Spinal cord (tissue), 10 donors: ENCODE measurements at places on chromosomes 5 and 9.

DNA sequence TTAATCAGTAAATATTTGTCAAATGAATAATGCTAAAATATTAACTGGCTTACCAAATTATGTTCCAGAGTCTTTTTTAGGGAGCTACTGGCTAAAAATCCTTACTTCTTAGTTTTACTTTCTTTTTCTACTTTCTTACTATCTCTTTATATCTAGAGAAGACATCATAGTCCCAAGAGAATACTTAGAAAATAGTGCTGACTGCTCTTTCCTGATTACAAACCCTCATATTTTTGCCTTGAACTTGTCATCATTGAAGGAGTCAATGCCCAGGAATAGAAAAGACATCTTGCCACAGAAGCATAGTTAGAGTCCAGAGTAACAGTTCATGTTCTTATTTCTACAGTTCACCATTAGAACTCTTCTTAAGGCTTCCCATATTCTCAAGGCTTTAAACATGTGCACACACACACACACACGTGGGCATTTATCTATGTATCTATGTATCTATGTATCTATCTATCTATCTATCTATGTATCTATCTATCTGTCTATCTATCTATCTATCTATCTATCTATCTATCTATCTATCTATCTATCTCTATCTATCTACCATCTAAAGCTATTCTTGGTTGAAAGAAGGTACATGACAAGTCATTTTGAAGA is 654.3 kb downstream of the ANXA1 start:
- DNase-seq = no peak
- no peaks in the 10 kb centered on the region for H3K27me3 ChIP-seq
- no peaks in the 10 kb centered on the region for H3K36me3 ChIP-seq

DNA sequence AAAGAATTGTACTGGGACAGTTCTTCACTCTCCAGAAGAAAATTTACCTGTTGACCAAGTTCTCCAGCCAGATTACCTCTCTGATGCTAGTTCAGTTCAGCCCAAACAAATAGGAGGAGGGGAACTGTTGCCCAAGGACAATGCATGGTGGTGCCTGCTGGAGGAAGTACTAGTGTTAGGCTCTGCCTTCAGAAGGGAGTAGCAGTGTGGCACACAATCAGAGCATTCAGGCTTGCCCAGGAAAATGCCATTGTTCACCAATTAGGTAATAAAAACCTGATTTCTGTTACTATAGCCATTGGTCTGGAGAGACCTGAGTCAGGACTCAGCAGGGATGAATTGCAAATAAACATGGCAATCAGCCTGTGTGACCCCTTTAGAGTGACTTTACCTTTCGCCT is 720.8 kb upstream of the ZNF608 start:
- no peaks in the 10 kb centered on the region for H3K4me1 ChIP-seq
- no peak overlapping the region for H3K27ac ChIP-seq
- no peaks in the 10 kb centered on the region for H3K27me3 ChIP-seq
- H3K4me3 ChIP-seq = no peak overlapping the region
- no peak for DNase-seq
- H3K36me3 ChIP-seq = no peaks in the 10 kb centered on the region

GRCh38 chr5:119943148-119943547 is 313.8 kb downstream of the FAM170A start:
- DNase-seq = peak; percentile 24
- no peaks in the 10 kb centered on the region for H3K27me3 ChIP-seq
- H3K36me3 ChIP-seq = no peaks in the 10 kb centered on the region
- no peak overlapping the region for H3K27ac ChIP-seq
- no peaks in the 10 kb centered on the region for H3K4me1 ChIP-seq

DNA sequence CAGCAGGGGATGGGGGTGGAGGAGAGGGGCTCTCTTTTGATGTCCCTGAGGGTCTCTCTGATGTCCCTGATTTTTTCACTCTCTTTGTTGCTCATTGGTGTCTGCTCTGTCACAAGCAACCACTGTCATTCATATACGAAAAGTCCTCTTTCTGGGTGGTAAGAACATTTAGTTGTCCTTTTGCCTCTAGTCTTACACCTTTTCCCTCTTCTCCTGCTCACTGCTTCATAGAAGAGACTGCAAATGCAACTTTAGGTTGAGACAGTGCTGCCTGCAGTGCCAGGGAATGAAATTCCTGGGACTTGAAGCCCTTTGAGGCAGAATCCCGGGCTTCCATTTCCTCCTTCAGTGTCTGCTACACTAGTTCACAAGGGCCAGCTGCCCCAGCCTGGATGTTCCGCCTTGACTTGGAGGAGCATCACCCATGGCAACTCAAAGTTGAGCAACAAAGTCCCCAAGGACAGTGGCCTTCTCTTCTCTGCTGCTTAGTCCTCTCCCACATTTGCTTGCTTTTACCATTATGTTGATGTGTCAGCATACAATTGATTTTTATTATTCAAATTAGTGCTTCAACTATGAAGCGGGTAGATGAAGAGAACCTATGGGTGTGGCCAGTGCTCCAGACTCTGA is 94.7 kb upstream of the RUSC2 start:
- H3K4me3 ChIP-seq = no peak overlapping the region
- H3K4me1 ChIP-seq = no peaks in the 10 kb centered on the region
- H3K27ac ChIP-seq = no peak overlapping the region
- no peaks in the 10 kb centered on the region for H3K27me3 ChIP-seq
- DNase-seq = no peak

GRCh38 chr5:1448511-1449011 is 3.3 kb upstream of the SLC6A3 start:
- DNase-seq = no peak
- H3K4me1 ChIP-seq = peaks cover 12% of the 10 kb centered on the region
- H3K27ac ChIP-seq = no peak overlapping the region
- no peaks in the 10 kb centered on the region for H3K36me3 ChIP-seq
- H3K4me3 ChIP-seq = no peak overlapping the region
- H3K27me3 ChIP-seq = peaks cover 49% of the 10 kb centered on the region

DNA sequence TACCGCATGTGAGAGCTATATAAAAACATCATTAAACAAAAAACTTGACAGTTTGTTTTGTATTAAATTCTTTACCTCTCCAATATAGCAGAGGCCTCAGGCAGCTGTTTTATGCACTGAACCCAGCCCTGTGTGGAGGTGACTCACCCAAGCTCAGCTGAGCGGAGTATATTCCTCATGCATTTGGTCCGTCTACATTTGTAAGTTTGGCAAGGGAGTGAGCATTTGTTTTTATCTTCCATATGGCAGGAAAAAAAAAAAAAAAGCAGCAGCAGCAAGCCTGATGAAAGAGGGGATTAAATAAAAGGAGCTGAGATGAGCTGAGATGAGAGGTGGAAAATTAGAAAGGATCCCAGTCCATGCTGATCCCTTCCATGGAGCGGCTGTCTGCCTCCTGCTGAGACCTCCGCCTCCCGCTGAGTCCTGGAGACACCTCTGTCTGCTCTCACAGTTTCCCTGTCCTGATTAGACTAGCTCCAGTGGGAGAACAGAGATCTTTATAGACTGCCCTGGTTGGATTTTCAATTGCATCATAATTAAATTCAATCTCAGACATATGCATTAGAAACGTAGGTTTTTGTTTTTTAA is 112.0 kb upstream of the CTNND2 start:
- no peak overlapping the region for H3K27ac ChIP-seq
- no peak overlapping the region for H3K4me3 ChIP-seq
- no peaks in the 10 kb centered on the region for H3K36me3 ChIP-seq
- DNase-seq = no peak
- no peaks in the 10 kb centered on the region for H3K27me3 ChIP-seq

GRCh38 chr9:71120501-71121247 is 747 bp downstream of the TRPM3 start:
- H3K27ac ChIP-seq = peak overlapping the region; percentile 10
- H3K27me3 ChIP-seq = peaks cover 2% of the 10 kb centered on the region
- peaks cover 7% of the 10 kb centered on the region for H3K4me1 ChIP-seq
- no peak for DNase-seq
- H3K4me3 ChIP-seq = peak overlapping the region; percentile 47

DNA sequence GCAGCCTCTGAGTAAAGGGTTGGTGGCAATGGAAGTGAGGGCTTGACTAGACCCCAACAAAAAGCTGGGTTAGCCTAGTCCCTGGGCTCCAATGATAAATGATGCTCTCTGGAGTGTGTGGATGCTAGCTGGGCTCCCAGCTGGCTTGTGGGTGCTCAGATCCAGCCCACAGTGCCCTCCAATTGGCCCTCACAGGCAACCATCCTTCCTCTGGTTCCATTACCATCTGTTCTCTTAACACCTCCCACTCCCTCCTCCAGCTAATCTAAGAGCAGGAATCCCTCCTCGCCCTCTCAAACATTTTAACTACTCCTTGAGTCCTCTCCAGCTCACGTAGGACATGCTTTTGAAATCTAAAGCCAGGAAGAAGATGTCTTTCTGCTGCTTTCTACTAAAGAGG is 25.2 kb upstream of the FRMD3 start:
- H3K4me3 ChIP-seq = no peak overlapping the region
- DNase-seq = no peak
- no peaks in the 10 kb centered on the region for H3K36me3 ChIP-seq
- no peaks in the 10 kb centered on the region for H3K4me1 ChIP-seq
- no peak overlapping the region for H3K27ac ChIP-seq

DNA sequence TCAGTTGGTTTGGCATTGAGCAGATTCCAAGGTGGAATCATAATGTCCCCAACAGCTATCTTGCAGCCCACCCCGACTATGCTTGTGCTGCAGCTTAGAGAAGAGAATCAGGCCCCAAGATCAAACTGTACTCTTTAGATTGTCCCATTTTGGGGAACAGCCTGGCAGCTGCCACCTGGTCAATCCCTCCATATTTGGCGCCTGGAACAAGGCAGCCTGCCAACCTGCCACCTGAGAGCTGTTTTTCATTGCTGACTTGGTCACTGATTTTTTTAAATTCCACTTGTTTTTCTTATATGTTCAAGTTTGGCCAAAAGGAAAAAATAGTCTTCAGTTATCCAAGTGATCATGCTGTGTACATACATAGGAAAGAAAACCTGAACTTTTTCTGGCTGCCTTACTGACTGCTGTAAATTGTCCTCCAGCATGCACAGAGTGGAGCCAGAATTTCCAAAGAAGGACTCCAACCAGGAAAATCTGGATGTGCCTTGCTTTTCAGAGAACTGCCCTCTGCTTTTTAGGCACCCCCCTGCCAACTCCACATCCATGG is 504.2 kb downstream of the ENC1 start:
- no peak overlapping the region for H3K4me3 ChIP-seq
- H3K4me1 ChIP-seq = no peaks in the 10 kb centered on the region
- no peaks in the 10 kb centered on the region for H3K27me3 ChIP-seq
- H3K27ac ChIP-seq = no peak overlapping the region
- DNase-seq = no peak

- H3K27ac ChIP-seq = no peak overlapping the region
- H3K36me3 ChIP-seq = no peaks in the 10 kb centered on the region
- H3K4me3 ChIP-seq = no peak overlapping the region
- H3K4me1 ChIP-seq = no peaks in the 10 kb centered on the region
- DNase-seq = no peak
Observed at GRCh38 chr9:107153336-107153735, 129.7 kb upstream of the RAD23B start.

- no peak overlapping the region for H3K4me3 ChIP-seq
- no peaks in the 10 kb centered on the region for H3K36me3 ChIP-seq
- no peak overlapping the region for H3K27ac ChIP-seq
- DNase-seq = no peak
- H3K27me3 ChIP-seq = no peaks in the 10 kb centered on the region
- no peaks in the 10 kb centered on the region for H3K4me1 ChIP-seq
Observed at GRCh38 chr5:145294331-145294730, 540.8 kb downstream of the PRELID2 start.

DNA sequence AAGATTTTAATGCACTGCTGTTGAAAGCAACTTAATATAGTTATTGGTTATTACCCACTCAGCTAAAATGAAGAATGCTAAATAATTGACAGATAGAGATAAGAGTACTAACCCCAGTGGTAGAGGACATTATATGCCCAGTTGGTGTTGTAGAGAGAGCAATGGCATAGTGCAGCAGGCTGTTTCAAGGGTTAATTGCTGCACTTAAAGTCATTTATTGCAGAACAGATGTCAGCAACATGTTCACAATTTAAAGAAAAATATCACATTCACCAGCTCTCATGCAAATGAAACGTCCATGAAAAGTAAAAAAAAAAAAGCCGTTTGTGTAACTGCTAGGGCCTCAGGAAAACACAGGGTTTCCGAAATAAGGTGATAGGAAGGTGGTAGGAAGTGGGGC is 254.6 kb downstream of the MTRR start:
- no peaks in the 10 kb centered on the region for H3K4me1 ChIP-seq
- no peaks in the 10 kb centered on the region for H3K27me3 ChIP-seq
- H3K4me3 ChIP-seq = no peak overlapping the region
- DNase-seq = no peak
- no peaks in the 10 kb centered on the region for H3K36me3 ChIP-seq

GRCh38 chr9:118882684-118883083 is 486.6 kb downstream of the BRINP1 start:
- no peak overlapping the region for H3K27ac ChIP-seq
- H3K27me3 ChIP-seq = no peaks in the 10 kb centered on the region
- no peaks in the 10 kb centered on the region for H3K4me1 ChIP-seq
- no peak overlapping the region for H3K4me3 ChIP-seq
- no peaks in the 10 kb centered on the region for H3K36me3 ChIP-seq

- no peak overlapping the region for H3K4me3 ChIP-seq
- H3K4me1 ChIP-seq = peaks cover 41% of the 10 kb centered on the region
- H3K36me3 ChIP-seq = peaks cover 32% of the 10 kb centered on the region
- DNase-seq = peak; percentile 52
Observed at GRCh38 chr9:114037961-114038723, 40.0 kb downstream of the AMBP start.

GRCh38 chr5:142888469-142889085 is 118.4 kb downstream of the ARHGAP26 start:
- H3K27me3 ChIP-seq = no peaks in the 10 kb centered on the region
- H3K4me3 ChIP-seq = no peak overlapping the region
- H3K36me3 ChIP-seq = no peaks in the 10 kb centered on the region

DNA sequence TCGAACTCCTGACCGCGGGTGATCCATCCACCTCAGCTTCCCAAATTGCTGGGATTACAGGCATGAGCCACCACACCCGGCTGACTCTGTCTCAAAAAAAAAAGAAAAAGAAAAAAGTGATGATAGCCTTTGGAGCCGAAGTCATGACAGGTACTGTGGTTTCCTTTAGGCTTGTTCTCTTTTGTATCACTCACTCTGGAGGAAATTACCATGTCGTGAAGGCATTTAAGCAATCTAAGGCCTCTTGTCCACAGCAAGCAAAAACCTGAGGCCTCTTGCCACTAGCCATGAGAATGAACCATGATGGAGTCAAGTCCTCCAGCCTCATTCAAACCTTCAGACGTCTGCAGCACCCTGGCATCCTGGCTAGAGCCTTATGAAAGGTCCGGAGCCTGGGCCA is 286.1 kb downstream of the RAB3C start:
- no peaks in the 10 kb centered on the region for H3K27me3 ChIP-seq
- no peak overlapping the region for H3K27ac ChIP-seq
- DNase-seq = no peak
